Muscle of leg (tissue), 16 donors: ENCODE measurements at places on chromosomes 6 and 20.

DNA sequence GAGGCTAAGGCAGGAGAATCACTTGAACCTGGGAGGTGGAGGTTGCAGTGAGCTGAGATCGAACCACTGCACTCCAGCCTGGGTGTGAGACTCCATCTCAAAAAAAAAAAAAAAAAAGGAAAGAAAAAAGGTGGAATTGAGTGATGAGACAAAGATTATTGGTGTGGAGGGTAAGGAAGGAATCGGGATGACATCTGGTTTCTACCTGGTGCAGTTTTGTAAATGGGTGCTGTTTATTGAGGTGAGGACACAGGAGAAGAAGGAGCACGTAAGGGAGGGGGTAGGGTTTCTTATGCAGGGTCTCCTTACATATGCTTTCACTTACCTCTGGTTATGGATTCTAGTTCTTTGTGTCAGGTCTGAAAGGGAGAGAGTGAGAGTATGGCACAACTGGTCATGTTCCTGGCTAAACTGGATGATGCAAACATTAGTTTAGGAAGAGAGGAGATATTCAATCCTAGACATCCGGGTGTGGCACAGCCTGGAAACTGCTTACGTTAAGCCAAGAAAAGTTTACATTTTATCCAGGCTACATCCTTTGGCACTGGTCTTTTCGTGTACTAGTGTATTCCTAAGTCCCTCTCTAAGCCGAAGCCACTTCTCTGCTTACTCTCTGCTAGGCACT, 5.4 kb downstream of the RALY start:
- H3K4me1 ChIP-seq, result peaks cover 29% of the 10 kb centered on the region
- no peak overlapping the region for H3K4me3 ChIP-seq
- H3K36me3 ChIP-seq, result peaks cover 4% of the 10 kb centered on the region
- no peak for DNase-seq
- H3K27ac ChIP-seq, result no peak overlapping the region
- no peaks in the 10 kb centered on the region for H3K27me3 ChIP-seq

DNA sequence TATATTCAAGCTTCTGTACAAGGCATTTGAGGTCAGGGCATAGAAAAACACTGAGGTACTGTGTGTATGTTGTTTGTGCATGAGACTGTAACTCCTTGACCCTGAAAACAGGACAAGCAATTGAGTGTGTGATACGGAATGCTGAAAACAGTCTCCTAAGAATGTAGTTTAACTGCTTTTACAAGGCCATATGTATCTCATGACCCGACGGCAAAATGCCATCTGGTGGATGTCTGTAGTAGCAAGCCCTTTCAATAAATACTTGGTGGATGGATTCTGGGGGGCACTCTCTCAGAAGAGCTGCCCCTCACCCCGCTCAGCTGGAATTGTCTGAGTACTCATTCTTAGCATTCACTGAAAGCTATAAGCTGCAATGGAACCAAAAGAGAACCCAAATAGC, 69.3 kb upstream of the EYS start:
- no peaks in the 10 kb centered on the region for H3K4me1 ChIP-seq
- H3K27me3 ChIP-seq, result no peaks in the 10 kb centered on the region
- H3K27ac ChIP-seq, result no peak overlapping the region
- no peak overlapping the region for H3K4me3 ChIP-seq

- H3K27ac ChIP-seq, result no peak overlapping the region
- DNase-seq, result no peak
- H3K36me3 ChIP-seq, result no peaks in the 10 kb centered on the region
- no peak overlapping the region for H3K4me3 ChIP-seq
Measured at GRCh38 chr6:96157018-96157565, 141.3 kb downstream of the FUT9 start.

DNA sequence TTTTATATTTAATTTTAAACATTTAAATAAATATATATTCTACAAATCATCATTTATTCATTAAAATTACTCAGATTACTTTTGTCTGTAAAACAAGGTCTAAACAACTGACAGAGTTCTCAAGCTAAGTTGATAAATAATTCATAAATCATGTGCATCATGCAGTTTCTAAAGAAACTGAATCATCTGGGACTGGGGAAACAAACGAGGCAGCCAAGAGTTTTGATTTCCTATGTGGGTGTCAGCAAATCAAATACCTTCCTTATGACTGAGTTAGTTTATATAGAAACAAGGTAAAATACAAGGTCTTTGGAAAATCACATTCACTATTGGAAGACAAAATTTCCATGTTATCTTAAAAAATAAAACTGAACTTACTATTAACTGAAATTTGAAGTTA, 149.9 kb upstream of the BEND6 start:
- no peak overlapping the region for H3K4me3 ChIP-seq
- H3K4me1 ChIP-seq, result no peaks in the 10 kb centered on the region
- H3K27ac ChIP-seq, result no peak overlapping the region
- H3K27me3 ChIP-seq, result no peaks in the 10 kb centered on the region
- H3K36me3 ChIP-seq, result no peaks in the 10 kb centered on the region

DNA sequence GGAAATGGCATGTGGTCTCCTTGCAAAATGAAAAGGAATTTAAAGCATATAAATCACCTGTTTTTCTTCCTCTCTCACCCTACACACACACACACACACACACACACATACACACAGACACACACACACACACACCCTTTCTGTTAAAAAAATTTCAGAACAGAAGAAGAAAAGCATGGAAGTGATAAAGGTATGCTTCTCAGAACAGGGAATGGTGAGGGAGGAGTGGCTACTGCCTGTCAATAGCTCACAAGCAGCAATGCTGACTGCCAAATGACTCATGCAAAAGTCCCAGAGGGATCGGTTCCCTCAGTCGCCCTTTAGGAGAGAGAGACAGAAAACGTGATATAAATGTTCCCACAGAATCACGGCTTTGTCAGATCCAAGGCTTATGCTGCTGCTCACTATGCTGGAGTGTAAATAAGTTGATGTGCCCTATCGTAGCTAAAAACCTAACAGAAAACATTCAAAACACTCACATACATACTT, 102.6 kb downstream of the IBTK start:
- H3K36me3 ChIP-seq, result no peaks in the 10 kb centered on the region
- H3K4me3 ChIP-seq, result no peak overlapping the region
- H3K4me1 ChIP-seq, result peaks cover 4% of the 10 kb centered on the region
- H3K27ac ChIP-seq, result peak overlapping the region; percentile 78

DNA sequence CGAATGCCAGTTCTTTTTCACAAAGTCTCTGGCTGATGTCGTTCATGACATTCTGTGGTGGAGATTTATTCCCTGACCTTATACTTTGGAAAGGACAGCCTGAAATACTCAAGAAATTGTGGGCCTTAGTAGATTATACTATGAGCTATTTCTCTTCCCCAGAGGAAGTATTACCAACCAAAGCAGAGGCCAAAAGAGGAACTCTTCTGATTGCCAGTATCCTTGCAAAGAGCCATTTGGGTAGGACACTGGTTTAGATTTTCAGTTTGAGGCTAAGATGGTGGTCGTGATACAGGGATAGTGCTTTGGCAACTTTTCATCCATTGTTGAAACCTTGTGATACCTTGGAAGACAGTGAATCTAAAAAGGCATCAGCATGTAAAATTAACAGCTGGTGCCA, 327.3 kb downstream of the HACE1 start:
- no peak overlapping the region for H3K27ac ChIP-seq
- no peaks in the 10 kb centered on the region for H3K36me3 ChIP-seq
- peak; percentile 23 for DNase-seq
- H3K27me3 ChIP-seq, result no peaks in the 10 kb centered on the region
- H3K4me3 ChIP-seq, result no peak overlapping the region

DNA sequence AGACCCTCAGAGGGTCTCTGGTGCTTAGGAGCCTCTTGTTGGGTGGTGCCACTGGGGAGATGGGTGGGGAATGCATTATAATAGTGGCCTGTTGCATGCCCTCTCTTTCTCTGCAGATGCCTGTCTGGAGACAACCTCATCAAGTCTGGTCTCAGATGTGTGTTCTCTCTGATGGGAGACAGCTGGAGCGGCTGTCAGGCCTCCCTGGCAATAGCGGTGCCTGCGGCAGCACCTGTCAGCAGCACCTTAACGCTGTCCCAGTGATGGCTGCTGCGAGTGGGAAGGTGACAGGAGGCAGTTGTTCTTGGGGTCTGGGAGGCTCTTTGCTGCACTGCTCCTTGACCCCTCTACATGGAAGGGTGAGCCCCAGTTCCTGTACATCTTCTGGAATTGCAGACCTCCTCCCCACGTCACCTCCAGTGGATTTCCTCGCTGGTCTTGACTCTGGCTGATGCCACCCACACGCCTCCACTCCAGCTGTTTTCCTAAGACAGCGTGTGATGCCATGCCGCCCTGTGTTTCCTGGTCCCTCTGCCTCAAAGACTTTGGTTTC, 63.3 kb upstream of the BLCAP start:
- no peaks in the 10 kb centered on the region for H3K36me3 ChIP-seq
- no peak overlapping the region for H3K4me3 ChIP-seq
- peaks cover 8% of the 10 kb centered on the region for H3K27me3 ChIP-seq
- DNase-seq, result no peak
- H3K4me1 ChIP-seq, result no peaks in the 10 kb centered on the region

- H3K27ac ChIP-seq, result no peak overlapping the region
- H3K36me3 ChIP-seq, result no peaks in the 10 kb centered on the region
- DNase-seq, result no peak
- no peaks in the 10 kb centered on the region for H3K4me1 ChIP-seq
- no peak overlapping the region for H3K4me3 ChIP-seq
Measured at GRCh38 chr6:37524970-37525318, 25.3 kb upstream of the CCDC167 start.

DNA sequence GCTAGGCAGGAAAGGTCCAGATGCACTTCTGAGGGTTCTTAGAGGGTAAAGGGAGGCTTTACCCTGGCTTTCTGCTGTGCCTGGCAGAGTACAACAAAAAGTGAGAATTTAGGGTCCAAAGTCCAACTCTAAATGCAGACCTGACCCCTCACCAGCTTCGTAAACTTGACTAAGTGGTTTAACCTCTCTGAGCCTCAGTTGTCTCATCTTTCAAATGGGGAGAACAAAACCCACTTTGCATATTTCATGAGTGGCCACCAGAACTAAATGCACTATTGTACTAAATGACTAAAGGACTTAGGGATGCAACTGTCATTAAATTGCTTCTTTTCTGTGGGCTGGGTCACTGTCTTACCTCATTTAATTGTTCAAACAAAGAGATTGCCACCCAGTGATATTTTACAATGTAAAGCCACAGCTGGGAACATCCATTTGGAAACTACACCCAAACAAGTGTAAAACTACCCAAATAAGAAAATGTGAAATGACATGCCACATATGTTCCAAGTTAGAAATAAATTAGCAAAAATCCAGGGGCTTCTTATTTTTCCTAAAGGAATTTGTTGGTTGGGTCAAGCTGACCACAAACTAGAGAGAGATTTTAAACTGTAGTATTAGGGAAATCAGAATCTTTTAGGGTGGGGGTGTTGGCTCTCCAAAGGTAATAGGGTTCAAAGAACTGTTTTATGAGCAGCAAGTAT, 48.3 kb upstream of the RIN2 start:
- H3K4me1 ChIP-seq, result peaks cover 7% of the 10 kb centered on the region
- H3K27me3 ChIP-seq, result no peaks in the 10 kb centered on the region
- no peak overlapping the region for H3K27ac ChIP-seq

DNA sequence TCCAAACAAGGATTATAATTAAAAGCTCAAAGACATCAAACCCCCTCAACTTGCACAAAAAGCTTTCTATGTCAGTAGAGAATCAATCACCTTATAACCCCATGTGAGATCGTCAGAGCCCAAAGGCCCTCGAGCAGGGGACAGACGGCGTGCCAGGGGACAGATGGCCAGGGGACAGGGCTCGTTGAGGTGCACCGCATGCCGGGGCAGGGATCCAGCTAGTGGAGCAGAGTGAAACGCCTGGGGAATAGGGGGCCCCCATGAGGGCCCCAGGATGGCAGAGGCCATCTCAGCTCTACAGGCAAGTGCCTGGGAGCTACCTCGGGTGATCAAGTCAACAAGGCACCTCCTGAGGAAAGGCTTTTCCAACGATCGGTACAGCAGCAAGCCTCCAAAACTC, 28.6 kb downstream of the DIDO1 start:
- no peak overlapping the region for H3K27ac ChIP-seq
- H3K4me1 ChIP-seq, result peaks cover 15% of the 10 kb centered on the region
- no peak overlapping the region for H3K4me3 ChIP-seq
- DNase-seq, result no peak

DNA sequence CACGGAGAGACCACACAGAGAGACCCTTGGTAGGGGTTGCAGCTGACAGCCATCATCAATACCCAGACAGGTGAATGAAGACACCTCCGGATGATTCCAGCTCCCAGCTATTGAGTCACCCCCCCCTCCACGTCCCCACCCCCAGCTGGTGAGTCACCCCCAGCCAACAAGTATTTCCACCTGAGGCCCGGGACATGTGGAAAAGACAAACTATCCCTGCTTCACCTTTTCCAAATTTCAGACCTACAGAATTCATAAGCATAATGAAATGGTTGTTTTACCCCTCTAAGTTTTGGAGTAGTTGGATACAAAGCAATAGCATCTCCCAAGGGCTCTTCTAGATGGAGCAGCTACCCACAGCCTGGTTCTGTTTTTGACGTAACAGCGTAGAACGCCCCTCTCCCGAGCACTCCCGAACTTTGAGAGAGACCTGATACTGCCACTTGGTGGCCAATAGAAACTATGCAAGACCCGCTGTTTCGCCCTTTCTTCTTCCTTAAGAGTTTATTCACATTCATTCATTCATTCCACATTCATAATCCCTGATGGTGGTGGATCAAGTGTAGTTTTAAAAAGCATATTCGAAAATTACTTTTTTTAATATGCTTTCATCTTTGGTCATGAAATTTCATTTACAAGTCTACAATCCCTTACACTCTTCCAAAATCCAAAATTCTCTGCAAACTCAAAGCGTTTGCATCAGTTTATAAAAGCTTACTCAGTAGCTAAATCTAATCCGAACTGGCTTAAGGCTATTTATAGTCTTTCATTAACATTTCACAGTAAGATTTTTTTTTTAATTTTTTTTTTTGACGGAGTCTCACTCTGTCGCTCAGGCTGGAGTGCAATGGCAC, 15.1 kb upstream of the PPP1R16B start:
- H3K36me3 ChIP-seq, result no peaks in the 10 kb centered on the region
- H3K4me3 ChIP-seq, result no peak overlapping the region
- peaks cover 5% of the 10 kb centered on the region for H3K27me3 ChIP-seq
- H3K27ac ChIP-seq, result no peak overlapping the region

- peak within 1 kb of the TSS; percentile 84 for H3K4me3 ChIP-seq
- peak within 1 kb of the TSS; percentile 94 for H3K27ac ChIP-seq
- peaks cover 40% of the 10 kb centered on the region for H3K4me1 ChIP-seq
Measured at GRCh38 chr6:32153564-32154513, at the start of gene PPT2. PPT2 (plus strand) TSS chr6:32154141; CDS start chr6:32154595, 454 bp downstream.

DNA sequence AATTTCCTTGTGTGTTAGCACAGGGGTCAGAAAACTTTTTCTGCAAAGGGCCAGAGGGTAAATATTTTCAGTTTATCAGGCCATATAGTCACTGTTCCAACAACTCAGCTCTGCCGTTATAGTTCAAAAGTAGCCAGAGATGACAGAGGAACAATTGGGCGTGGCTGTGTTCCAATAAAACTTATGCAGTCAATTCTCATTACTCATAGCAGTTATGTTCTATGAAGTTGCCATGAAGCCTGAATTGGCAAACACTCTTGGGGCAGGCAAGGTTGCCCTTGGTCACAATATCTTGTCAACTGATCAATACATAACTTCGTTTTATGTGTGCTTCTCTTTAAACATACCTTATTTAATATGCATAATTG, 304.2 kb downstream of the TFAP2C start:
- H3K36me3 ChIP-seq, result no peaks in the 10 kb centered on the region
- no peaks in the 10 kb centered on the region for H3K4me1 ChIP-seq
- no peak overlapping the region for H3K27ac ChIP-seq
- peaks cover 30% of the 10 kb centered on the region for H3K27me3 ChIP-seq
- no peak for DNase-seq
